ENCODE measurements at places on chromosomes 3 and 15. TPM values are rescaled to one million over a fixed set of nuclear protein-coding genes. Genes with fewer than 3 reads are reported as not detected.
A peak's percentile ranks its signal among the peaks of the same experiment; 100 is the strongest.

Gene SMAD3
- 37.5 TPM for total RNA-seq

- no peak for DNase-seq
Measured at GRCh38 chr15:58146749-58147148, 8.6 kb downstream of the AQP9 start.

- DNase-seq, result no peak
Measured at GRCh38 chr3:99842826-99843589, 25.3 kb downstream of the CMSS1 start.

DNA sequence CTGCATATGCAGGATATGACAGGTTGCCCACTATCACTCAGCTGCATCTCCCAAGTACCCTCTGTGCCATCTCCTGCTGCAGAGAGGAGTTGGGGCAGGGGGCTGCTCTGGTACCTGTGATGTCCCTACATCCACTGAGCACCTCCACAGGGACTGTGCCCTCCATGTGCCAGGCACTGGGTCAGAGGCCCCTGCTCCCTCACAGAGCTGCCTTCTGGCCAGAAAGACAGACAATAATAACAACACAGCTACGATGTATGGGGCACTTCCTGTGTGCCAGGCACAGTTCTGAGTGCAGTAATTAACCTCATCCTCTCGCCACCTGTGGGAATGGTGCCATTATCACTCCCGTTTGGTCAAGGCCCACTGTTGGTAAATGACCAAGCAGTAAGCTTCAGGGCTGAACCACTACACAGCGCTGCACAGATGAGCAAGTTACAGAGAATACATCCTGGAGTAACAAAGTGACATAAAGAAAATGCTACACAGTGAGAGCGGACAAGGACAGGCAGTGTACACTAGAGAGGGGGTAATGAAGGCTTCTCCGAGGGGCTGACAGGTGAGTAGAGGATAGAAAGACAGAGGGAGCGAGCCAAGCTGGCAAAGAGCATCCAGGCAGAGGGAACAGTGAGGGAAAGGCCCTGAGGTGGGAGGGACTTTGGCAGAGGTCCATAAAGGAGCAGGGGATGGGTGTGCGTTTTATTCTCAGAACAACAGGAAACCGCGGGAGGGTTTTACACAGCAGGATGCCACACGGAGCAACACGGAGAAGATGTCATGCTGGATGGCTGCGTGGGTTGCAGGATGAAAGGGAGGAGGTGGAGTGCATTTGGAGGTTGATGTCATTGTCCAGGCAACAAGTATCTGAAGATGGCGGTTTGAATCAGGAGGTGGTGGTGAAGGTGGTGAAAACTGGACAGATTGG is 13.6 kb downstream of the WNT7A start:
- DNase-seq, result no peak

DNA sequence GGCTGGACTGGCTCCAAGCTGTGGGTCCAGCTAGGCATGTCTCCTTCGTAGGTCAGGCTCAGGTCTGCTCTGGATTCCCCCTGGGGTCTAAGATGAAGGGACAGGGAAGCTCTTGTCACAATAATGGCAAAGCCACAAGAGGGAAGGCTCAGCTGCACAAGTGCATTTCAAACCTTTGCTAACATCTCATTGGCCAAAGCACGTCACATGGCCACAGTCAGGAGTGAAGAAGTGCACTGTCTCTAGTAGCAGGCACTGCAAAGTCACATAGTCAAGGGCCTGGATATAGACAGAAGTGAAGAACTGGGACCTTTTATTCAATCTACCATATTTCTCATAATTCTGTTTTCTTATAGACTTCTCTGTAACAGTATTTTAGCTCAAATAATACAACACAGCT is 20.1 kb downstream of the DLEC1 start:
- no peak for DNase-seq

Gene CNTN3
- 4.3 TPM for total RNA-seq

GRCh38 chr3:156605686-156606605 is 51.0 kb upstream of the SSR3 start:
- DNase-seq, result peak; percentile 55

Gene ETFA
- 265 TPM for total RNA-seq

DNA sequence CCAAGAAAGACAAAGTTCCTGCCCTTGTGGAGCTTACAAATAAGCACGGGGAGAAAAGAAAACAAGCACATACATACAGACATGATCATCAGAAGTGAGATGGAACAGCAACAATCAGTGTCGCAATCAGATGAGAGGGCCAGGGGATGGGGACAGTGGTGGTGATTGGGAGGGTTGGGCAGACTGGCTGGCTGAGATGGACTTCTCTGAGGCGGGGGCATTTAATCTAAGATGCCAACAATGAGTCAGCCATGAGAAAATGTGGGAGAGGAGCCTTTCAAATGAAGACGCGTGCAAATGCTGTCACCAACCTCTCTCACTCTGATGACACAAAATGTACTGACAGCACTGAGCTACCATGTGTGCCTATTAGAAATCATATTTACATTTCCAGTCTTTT is 81.4 kb downstream of the NCEH1 start:
- no peak for DNase-seq

Gene ENTPD3
- 0.29 TPM for total RNA-seq

DNA sequence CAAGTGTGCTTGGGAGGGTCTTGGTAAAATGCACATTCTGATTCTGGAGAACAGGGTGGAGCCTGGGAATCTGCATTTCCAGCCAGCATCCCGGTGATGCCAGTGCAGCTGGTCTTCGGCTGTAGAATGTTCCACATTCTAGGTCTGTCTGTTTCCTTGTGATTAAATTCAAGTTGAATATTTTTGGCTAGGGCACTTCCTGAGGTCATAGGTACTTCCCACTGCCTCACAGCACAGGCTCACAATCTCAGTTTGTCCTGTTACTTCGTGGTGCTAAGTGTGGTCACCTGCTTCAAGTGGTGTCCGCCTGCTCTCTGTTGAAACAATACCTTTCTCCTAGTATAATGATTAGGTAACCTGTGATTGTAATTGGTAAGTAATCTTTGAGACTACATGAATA is 40.1 kb downstream of the FLNB start:
- peak; percentile 72 for DNase-seq
